ENCODE measurements at places on chromosomes 12 and 14. TPM values are rescaled to one million over a fixed set of nuclear protein-coding genes. Genes with fewer than 3 reads are reported as not detected.

GRCh38 chr12:92431146-92431545, 271.6 kb upstream of the PLEKHG7 start:
- DNase-seq: peak; percentile 16

Gene ASB2
- 28.0 TPM for total RNA-seq

DNA sequence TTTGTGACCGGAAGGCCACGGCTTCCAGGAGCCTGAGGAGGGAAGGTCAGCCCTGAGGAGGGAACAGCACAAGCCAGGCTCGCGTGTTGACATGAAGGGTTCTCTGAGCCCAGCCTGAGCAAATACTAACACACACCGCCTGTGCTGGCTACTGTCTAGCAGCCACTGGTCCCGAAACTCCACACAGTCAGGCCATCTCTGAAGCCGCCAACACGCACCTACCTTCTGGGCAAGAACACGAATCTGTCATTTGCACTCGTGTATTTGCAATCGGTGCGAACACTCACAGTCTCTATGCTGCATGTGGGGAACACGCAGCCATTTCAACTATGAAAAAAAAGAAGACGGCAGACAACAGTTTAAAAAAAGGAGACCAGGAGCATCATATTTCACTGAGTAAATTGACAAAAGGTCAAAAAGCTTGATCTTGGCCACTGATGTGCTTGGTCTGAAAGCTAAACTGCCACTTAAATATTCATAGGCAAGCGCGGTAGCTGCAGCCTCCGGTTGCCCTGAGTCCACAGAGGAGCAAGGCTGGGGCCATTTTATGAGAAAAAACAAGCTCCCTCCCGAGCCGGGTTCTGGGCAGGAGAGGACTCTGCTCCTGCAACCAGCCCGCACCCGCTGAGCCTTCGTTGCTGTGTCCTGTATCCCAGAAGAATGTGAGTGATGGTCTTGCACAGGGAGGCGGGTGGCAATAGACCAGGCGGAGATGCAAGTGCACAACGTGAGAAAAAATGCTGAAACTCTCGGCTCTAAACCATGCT, 57.8 kb downstream of the RIMBP2 start:
- no peak for DNase-seq

Gene ATL1
- total RNA-seq: 7.2 TPM

GRCh38 chr12:51371295-51371953, 19.8 kb downstream of the GALNT6 start:
- DNase-seq: peak; percentile 76

Measured in mucosa of gallbladder (tissue), 1 donor.